ENCODE measurements at places on chromosomes 2 and 18. TPM values are rescaled to one million over a fixed set of nuclear protein-coding genes. Genes with fewer than 3 reads are reported as not detected.

DGUOK gene
- 61.3 TPM for total RNA-seq

WDR33 gene
- 31.7 TPM for total RNA-seq

SKOR2 gene
- not detected for total RNA-seq

RAB6D gene
- not detected for total RNA-seq

DNA sequence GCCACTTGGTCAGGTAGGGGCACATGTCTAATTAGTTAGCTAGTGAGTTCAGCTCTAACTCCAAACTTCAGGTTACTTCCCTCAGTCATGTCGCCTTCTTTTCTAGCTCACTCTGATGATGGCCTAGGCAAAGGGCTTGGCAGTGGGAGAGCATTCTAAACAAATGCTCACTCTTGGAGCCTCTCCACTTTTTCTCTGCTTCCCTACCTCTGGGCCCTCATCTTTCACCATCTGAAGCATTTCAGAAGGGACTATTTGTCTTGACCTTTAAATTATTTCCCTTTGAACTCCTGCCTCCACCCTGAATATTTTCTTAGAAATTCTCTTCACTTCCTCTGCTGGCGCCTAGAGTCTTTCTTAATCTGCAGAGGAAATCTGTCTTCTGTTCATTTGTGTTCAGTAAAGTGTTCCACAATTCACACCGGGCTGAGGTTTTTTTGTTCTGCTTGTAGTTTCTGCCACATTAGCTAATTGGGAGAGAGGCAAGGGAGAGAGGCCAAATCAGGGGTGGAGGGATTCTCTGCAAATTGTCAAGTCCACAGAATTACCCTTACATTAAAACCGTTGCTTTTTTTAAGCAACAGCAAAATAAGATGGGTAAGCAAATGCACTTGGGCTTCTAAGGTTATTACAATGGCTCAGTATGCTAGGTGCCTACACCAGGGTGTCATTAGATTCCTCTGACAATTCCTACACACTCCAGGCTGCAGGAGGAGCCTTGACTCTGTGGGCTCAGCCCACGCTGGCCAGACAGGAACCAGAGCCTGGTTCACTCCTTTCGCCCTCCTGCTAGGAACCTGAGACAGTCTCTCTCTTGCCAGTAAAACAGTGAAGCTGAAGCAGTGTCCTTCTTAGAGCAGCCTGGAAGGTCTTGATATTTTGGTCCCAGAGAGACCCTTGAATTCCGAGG is 5.5 kb downstream of the MSGN1 start:
- no peak for DNase-seq

GRCh38 chr2:26870585-26871095 is 22.7 kb downstream of the DPYSL5 start:
- DNase-seq, result no peak

GRCh38 chr2:155021618-155022017 is 323.1 kb downstream of the KCNJ3 start:
- no peak for DNase-seq

- DNase-seq, result no peak
Measured at GRCh38 chr2:223545830-223546229, 56.3 kb downstream of the SCG2 start.

DNA sequence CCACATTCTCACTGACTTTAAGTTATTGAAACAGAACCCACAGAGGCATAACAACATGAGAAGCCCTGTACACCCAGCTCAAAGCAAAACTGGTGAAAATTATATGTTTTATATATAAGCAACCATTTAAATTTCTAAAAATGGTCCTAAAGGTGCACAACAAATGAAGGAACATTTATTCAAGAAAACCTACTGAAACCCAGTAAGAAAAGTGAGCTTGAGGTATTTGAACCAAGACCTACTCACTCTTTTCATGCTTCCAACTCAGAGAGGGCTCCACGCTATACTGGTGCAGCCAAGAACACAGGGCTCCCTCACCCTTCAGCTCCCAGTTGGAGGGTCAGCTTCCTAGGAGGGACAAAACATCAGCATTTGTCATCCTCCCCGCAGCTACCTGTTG is 2.1 kb upstream of the CACNB4 start:
- no peak for DNase-seq

- no peak for DNase-seq
Measured at GRCh38 chr2:158546412-158547144, 89.8 kb downstream of the PKP4 start.

DNA sequence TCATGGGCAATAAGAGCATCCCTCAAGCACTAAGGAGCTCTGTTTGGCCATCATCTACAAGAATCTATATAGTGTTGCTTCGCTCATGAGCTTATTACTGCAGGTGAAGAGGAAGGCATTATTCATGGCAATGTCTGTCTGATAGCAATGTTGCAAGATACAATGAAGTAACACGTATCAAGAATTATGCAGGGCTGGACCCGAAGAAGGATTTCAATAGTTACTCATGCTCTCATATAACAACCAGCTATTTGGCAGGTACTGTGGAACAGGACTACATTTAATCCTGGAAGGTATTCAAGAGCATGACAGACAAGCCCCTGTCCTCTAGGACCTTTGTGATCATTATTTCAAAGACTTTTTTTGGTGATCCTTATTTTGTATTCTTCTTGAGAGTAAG is 109.6 kb downstream of the LAMA3 start:
- DNase-seq, result no peak

GRCh38 chr18:6901286-6901926 is 171.9 kb downstream of the ARHGAP28 start:
- no peak for DNase-seq

DNA sequence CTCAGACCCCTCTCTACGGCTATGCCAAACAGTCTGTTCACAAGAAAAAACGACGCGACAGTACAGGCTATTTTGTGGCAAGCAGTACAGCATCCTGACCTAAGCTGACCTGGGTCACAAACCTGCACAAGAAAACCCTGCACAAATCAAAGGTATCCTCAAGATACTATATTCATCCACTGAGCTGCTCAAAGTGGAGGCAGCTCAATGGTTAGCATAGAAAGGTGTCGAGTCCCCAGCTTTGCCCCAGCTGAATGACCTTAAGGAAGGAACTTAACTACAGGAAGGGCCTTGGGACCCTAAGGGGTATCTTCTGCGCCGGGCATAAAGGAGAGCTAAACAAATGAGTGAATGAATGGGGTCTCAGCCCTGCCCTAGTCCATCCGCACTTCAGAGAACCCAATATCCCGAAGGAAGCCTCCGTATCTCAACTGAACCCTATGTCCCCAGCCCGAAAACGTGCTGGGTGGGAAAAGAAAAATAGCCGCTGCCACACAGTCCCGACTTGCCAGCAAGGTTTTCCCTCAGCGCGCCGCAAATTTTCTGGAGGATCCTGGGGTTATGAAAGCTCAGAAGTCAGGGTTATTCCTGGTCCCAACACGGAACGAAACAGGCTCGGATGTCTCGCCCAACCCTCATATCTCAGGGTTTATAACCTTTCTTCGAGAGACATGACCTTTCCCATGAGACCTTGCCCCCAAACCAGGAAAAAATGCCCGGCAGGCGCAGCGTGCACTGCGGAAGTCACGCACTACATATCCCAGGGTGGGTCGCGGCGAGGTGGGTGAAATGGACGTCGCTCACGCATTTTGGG is at the start of gene FASTKD1:
Gene FASTKD1, minus strand, starts transcription at position 706 of the 814 bp plus-strand sequence. CDS start 1,836 bp downstream, outside the sequence.
- DNase-seq, result peak; percentile 94

DNA sequence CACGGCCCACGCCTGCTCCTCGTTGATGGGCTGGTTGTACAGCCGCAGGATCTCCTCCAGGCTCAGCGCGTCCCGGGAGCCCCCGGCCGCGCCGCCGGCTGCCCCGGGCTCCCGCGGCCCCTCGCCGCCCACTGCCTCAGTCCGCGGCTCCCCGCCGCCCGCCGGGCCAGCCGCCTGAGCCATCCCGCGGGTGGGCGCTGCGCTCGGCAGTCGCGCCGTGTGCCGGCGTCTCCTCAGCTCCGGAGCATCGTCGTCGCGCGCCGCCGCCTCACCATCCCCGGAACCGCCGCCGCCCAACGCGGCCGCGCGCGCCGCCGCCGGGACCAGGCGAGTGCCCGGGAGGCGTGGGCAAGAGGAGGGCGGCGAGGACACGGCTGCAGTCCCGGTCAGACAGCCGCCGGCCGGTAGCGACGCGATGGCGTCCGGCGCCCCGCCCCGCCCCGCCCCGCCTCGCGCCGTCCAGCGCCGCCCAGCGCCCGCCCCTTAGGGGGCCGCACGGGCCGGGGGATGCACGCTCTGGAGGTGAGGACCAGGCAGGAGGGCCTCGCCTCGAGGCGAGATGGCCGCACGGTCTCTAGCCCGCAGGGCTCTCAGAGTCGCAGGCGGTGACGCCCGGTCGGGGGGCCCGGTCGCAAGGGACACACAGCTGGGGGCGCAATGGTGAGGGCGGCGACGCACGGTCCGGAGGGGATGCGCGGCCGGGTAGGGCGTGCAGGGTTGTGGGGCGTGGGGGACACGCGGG is at the start of gene SPIRE1:
Gene SPIRE1, minus strand, starts transcription at position 424 of the 742 bp plus-strand sequence. Its CDS starts 241 bp downstream, at position 183.
- DNase-seq, result peak; percentile 74

DNA sequence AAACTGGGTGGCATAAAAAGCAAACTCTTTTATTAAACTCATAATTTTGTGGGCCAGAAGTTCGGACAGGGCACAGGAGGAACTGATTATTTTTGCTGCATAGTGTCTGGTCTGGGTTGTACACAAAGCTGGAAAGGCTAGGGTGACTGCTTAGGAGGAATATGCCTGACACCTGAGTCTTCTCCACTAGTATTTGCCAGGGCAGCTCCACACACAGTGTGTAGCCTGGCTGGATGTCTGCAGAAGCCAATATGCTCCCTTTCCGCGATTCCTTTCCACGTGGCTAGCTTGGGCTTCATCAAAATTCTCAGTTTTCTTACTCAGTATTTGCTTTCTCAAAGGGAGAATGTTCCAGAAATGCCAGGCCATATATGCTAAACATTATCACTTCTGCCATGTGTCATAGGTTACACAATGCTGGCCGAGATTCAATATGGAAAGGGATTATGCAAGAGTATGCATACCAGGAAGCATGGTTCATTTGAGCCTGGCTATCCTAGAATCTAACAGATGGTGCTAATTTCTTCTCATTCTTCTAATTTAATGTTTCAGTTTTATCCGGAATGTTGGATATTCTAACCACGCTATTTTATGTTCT is 142.7 kb upstream of the DOK6 start:
- peak; percentile 28 for DNase-seq

- no peak for DNase-seq
Measured at GRCh38 chr2:232073026-232073425, 111.5 kb downstream of the DIS3L2 start.

- DNase-seq, result no peak
Measured at GRCh38 chr2:99410276-99410675, 73.1 kb downstream of the EIF5B start.

DNA sequence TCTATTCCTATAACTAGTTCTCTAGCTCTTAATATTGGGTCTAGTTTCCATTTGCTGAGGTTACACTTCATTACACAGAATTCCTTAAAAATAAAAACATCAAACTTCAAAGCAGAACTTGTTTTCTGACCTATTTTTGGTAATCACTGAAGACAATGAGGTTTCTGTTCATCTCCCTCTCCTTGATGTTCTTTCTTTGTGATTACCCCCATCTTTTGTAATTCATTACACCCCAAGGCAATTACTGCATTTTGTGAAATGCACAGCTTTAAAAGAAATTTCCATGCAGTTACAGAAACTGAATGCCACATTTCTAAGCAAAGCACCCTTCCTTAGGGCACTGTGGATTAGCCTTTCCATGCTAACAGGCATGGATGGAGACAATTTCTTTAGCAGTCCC is 363.2 kb upstream of the RND3 start:
- no peak for DNase-seq

- DNase-seq, result peak; percentile 91
Measured at GRCh38 chr18:9914584-9915290, 921 bp downstream of the VAPA start.

DNA sequence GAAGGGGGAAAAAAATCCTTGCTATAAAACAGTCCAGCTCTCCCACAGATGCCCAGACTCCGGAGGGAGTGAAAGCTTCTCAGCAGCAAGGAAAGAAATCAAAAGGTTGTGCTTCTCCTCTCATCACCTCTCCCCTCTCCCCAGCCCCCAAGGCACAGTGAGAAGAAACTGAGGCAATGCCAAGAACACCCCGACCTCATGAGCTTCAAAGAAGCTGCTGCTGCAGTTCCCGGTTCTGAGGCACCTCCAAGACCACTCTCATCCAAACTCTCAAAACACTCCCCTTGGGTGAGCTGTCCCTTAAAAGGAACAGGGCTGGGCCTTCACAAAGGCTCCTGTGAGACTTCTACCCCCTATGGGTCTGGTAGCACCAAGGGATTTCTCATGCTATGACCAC is 62.0 kb upstream of the KLF7 start:
- no peak for DNase-seq

- DNase-seq, result no peak
Measured at GRCh38 chr2:216346781-216347180, 25.5 kb downstream of the MARCHF4 start.

DNA sequence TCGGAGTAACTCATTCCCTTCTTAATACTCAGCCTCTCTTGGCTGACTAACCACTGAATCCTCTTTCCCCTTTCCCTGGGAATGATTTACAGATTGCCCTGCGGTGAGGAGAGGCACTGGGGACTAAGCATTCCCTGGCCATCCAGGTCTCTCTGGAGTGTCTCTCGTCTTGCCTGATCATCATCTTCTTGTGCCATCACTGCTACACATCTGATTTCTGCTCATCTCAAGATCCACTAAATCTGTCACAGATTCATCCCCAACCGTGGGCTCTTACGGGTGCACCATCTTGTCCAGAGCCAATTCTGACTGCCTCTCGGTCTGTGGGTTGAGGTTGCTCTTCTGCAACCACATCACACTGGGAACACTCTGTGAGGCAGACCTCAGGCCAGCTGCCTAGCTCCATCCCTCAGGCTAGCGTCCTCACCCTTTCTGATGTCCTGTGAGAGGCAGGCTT is 12.0 kb downstream of the SFTPB start:
- no peak for DNase-seq
